AG10803 (cell line): ENCODE measurements at places on chromosomes 6 and 20.

- no peak for DNase-seq
These were observed 113.1 kb downstream of the SOBP start for GRCh38 chr6:107603006-107603370.

- peak; percentile 41 for DNase-seq
These were observed 383.8 kb upstream of the JAG1 start for GRCh38 chr20:11057624-11058023.

- DNase-seq, result no peak
These were observed 36.2 kb upstream of the ADTRP start for GRCh38 chr6:11814819-11815218.

DNA sequence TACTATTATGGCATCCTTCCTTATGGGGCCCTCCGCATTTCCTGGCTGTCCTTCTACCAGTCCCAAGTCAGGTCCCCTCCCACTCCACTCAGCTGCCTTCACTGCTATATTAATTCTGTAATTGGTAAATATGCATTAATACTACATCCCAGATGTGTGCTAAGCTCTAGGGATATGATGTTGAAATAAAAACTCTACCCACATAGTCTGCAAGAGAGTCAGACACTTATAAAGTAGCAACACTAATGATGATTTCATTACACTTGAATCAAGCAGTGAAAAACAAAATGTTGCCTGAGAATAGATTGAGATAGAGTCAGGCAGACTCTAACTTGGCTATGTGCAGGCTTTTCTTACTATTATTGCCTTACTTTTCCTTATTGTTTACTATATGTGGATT lies 62.4 kb downstream of the AIG1 start:
- peak; percentile 78 for DNase-seq

- peak; percentile 50 for DNase-seq
These were observed 17.7 kb downstream of the MAS1 start for GRCh38 chr6:159908535-159908934.

- no peak for DNase-seq
These were observed 79.8 kb upstream of the TENT5A start for GRCh38 chr6:81832304-81832703.

DNA sequence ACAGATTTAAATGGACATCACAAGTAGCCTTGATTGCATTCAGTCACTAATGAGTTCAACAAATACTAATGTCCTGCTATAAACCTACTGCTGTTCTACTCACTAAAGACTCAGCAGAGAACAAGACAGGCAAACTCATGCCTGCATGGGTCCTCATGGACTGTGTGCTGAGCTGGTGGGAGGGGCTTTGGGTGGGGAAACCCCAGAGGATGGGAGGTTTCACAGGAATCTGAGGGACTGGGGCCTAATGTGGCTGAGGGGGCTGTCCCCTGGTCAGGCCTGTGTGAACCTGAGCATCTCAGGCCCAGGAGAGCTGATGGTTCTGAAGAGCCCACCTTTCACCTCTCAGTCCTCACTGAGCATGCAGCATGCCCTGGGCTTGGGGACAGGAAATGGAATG lies 1.4 kb downstream of the CST8 start:
- DNase-seq, result no peak

- DNase-seq, result peak; percentile 40
These were observed 183.4 kb downstream of the ADGRG6 start for GRCh38 chr6:142485256-142485655.

DNA sequence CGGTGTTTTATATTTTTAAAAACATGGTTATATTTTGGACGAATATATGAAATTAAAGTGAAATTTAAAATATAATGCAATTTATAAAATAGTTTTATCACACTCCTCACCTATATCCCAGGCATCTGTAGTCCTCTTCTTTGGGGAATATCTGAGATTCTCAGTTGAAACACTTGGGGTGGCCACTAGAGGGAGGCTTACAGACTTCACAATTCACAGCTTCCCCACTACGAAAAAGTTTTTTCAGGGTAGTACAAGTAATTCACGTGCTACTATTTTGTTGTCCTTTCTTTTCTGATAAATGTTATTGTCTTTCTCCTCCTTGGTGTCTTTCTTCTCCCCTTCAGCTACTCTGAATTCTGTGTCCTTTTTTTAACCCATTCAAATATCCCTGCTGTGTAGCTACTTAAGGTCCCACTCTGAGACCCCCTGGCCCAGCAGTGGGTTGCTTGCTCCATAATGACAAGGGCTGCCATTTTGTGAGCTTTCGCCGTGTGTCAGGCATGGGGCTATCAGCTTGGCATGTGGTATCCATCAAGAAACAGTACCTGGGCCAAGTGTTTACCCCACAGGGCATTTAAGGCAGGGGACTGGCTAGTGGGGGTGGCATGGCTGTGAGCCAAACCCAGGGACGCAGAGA lies 43.6 kb upstream of the PHACTR3 start:
- peak; percentile 52 for DNase-seq

GRCh38 chr6:154371281-154371680 lies 14.7 kb upstream of the IPCEF1 start:
- DNase-seq, result no peak

GRCh38 chr6:1702580-1703051 lies 92.9 kb downstream of the FOXC1 start:
- DNase-seq, result peak; percentile 31

- DNase-seq, result peak; percentile 15
These were observed at the start of gene UNC5CL for GRCh38 chr6:41039060-41039998. UNC5CL (minus strand) TSS chr6:41039221; CDS start chr6:41035074, 4,147 bp downstream.
